Head of caudate nucleus (tissue), 42 donors: ENCODE measurements at places on chromosomes 16 and 17.

GRCh38 chr17:30235386-30236296, at the start of gene SLC6A4:
TSS of gene SLC6A4 (minus strand) at chr17:30235697. CDS start at chr17:30221958, 13,739 bp downstream.
- DNase-seq, result no peak

DNA sequence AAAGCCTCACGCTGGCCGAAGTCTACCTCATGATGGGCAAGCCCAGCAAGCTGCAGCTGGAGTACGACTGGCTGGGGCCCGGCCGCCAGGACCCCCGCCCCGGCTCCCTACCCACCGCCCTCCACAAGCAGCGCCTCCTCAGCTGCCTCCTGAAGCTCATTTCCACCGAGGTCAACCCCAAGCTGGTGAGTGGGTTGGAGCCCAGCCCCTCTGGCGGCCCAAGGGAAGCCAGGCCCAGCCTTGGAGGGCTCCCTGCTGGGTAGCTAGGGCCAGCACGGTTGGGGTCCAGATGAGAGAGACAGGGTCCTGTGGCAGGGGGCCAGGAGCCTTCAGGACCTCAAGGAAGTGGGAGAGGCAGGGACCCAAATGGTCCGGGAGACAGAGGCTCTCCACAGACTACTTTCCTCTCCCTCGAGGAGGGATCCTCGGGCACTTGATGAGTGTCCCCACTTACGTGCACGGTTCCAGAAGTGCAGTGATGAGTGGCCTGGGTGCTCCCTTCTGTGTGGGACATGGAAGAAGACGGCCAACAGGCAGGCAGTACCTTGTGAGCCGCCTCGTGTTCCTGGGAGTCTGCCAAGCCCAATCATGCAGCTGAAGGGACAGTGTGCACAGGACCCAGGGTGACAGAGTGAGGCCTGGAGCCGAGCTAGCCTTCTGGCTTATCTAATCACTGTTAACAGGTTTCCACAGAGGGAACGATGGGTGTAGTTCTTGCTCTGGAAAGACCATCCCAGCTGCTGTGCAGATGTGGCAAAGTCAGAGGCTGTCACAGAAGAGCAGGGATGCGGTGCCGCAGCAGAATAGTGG, 21.1 kb upstream of the JPT2 start:
- DNase-seq, result no peak

- no peak for DNase-seq
Measured at GRCh38 chr16:88455610-88456355, 2.7 kb downstream of the ZFPM1 start.

DNA sequence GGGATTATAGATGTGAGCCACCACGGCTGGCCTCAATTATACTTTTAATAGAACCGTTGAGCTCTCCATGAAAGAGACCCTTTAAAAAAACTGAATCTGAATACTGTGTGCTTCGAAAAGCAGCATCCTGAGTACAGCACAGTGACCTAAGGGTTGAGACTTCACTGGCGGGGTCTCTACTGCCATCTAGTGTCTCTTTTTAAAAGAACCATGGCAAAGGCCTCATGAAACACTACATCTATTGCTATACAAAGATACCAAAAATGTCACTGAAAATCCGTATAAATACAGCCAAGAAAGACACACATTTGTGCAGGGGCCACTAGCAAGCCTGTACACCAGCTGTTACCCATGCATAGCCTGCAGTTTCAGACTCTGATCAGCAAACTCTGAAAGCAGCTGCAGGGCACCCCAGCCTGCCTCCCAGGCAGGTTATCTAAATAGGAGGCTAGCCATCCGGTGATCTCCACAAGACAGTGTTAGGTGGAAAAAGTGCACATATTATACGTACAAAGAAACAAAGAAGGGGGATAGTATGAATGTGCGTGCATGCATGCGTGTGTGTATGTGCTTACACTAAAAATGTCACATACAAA, 35.3 kb downstream of the NPLOC4 start:
- DNase-seq, result peak; percentile 53

DNA sequence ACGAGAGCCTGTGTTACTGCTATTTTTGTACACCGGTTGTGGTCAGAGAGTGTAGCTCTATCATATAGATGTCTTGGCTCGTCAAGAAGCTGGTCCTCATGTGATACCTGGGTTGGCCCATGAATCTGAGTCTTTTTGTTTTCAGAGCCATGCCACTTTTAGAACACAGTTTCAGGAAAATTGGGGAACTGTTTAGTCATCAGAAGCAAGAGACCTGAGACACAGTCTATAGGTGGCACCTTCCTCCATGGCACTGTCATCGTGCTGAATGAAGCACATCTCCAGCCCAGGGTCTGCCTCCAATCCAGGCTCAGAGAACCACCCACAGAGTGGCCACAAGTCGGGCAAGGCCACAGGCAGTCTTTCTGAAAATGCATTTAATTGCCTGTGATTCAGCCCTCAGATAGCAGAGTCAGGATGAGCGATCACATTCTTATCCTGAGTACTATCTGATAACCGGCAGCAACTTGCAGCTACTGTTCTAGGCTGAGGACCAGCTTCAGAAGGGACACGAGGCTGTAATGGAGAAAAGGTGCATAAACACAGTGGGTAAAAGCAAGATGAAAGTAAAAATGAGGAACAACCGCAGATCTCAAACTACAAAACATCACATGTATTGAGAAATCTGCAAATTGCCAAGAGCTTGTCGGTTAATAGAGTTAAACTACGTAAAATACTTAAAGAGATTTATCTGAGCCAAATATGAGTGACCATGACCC, 14.2 kb upstream of the HAPSTR1 start:
- no peak for DNase-seq

DNA sequence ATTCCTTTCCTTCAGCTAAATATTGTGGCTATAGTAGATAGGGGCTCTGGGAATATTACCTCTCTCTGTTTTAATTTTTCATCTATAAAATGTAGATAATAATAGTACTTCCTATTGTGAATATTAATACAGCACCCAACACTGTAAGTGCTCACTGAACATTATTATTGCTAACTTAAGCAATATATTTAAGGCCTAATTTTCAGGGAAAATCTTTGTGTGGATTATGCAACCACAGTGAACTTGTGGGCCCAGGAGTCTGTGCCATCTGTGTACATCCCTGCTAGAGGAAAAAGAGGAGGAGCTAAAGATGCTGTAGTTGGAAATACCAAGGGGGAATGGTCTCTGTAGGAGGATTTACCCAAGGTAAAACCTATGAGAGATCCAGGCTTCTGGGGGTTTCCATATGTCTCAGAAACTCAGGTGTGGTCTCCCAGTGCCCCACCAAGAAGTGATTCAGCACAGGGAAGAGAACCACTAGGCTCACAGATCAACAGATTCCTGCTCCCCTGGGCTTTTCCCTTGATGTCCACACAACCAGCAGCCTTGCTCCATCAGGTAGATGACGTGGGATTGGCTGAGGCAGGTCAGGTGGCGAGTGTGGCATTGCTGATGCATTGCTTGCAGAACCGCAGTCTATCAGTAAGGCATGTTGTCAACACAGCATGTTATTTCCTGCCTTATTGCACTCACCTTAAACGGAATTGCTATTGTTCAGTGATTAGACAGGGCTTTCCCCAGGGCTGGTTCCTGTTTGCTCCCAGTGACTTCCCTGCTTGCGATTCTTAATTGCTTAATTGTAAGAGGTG, 1.6 kb upstream of the N4BP1 start:
- DNase-seq, result no peak

DNA sequence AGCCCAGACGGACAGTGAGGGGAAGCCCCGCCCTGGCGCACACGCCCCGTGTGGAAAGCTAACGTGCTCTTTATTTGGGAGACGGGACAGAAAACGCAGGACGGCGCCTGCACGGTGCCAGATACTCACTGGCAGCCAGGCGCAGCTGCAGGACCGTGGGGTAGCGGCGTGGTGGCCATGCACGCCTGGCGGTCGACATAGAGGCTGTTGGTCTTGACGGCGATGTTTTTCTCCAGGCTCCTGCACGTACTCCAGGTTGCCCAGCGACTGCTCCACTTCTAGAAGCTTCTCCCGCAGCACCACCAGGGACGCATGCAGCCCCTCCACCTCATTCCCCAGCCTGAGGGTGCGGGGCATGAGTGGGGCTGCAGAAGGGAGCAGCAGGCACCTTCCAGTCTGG, 5.1 kb upstream of the C1QTNF8 start:
- DNase-seq, result no peak

DNA sequence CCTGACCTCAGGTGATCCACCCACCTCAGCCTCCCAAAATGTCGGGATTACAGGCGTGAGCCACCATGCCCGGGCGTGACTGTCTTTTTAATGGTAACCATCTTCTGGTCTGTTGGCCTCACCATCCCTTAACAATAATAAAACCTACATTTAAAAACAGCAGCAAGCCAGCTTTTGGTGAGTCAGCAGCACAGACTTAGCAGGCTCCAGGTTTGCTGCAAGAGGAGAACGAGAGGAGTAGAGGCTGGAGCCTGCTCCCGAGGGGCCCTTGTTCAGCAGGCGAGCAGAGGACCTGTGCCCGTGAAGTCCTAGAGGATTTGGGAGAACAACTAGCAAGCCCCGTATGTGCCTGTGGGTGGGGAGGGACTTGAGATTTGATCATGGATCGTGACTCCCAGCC, 35.7 kb downstream of the MYH13 start:
- DNase-seq, result no peak

GRCh38 chr16:55021595-55022475, 91.2 kb downstream of the IRX5 start:
- DNase-seq, result no peak

- DNase-seq, result no peak
Measured at GRCh38 chr16:79645701-79646100, 45.2 kb upstream of the MAF start.

GRCh38 chr17:3798273-3799180, 2.5 kb downstream of the ITGAE start:
- no peak for DNase-seq

DNA sequence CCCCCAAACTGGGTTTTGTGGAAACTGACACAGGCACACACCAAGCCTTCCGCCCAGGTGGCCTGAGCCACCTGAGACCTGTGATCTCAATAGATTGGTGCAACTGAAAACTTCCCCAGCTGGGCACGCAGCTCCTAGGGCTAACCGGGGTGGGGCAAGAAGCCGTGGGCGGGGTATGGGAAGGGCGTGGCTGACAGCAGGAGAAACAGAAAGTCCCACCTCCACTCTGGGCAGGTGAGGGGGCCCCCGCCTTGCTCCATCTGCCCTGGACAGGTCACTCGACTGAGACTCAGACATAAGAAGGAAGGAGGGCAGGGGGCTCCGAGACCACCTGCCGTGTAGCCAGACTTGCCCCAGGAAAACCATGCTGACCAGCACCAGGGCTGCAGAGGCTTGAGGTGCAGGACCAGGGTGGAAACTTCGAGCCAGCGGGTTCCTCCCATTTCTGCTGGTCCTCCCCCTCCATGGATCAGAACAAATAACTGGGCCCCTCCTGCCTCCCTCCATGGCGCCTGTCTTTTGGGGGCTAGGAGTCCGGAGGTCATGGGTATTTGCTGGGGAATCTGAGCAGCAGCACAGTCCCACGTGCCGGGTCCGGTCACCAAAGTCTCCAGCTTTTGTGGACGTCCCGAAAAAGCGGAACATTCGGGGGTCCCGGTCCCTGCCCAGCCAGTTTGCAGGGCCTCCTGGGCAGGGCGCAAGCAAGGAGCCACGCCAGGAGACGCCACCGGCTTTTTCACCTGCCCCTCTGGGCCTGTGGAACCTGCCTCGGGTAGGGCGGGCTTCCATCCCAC, 1.3 kb downstream of the TIMP2 start:
- no peak for DNase-seq

DNA sequence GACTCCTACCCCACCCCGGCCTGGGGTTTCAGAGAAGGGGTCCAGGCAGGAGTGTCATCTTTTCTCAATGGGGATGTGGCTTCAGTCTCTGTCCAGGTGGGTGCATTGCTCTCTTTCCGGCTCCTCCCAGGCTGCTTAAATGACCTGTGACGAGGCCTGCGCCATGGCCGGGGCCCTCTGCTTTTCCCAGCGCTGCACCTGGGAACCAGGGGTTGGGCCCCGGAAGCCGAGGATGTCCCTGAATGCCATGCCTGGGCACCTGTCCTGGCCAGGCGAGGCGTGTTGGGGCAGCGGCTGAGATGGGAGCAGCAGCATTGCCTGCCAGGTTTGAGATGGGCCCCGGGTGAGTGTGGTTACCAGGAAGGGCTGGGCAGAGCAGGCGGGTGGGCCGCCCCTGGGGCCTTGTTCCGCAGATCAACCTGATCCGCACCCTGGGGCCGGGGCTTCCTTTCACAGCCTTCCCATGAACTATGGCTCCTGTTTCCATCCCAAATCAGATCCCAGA, 147.4 kb downstream of the SEC14L1 start:
- DNase-seq, result no peak

- no peak for DNase-seq
Measured at GRCh38 chr17:9520649-9521048, 55.0 kb downstream of the STX8 start.

- DNase-seq, result no peak
Measured at GRCh38 chr17:60599220-60599619, 773 bp upstream of the PPM1D start.

GRCh38 chr17:28553000-28553505, 629 bp upstream of the UNC119 start:
- no peak for DNase-seq

- no peak for DNase-seq
Measured at GRCh38 chr17:41848788-41849187, 11.2 kb downstream of the KLHL10 start.

GRCh38 chr16:20221208-20221607, 106.1 kb downstream of the GP2 start:
- no peak for DNase-seq

- DNase-seq, result no peak
Measured at GRCh38 chr17:63042256-63042812, 76.3 kb downstream of the TANC2 start.

GRCh38 chr17:49630113-49630900, 47.6 kb downstream of the SPOP start:
- DNase-seq, result no peak

DNA sequence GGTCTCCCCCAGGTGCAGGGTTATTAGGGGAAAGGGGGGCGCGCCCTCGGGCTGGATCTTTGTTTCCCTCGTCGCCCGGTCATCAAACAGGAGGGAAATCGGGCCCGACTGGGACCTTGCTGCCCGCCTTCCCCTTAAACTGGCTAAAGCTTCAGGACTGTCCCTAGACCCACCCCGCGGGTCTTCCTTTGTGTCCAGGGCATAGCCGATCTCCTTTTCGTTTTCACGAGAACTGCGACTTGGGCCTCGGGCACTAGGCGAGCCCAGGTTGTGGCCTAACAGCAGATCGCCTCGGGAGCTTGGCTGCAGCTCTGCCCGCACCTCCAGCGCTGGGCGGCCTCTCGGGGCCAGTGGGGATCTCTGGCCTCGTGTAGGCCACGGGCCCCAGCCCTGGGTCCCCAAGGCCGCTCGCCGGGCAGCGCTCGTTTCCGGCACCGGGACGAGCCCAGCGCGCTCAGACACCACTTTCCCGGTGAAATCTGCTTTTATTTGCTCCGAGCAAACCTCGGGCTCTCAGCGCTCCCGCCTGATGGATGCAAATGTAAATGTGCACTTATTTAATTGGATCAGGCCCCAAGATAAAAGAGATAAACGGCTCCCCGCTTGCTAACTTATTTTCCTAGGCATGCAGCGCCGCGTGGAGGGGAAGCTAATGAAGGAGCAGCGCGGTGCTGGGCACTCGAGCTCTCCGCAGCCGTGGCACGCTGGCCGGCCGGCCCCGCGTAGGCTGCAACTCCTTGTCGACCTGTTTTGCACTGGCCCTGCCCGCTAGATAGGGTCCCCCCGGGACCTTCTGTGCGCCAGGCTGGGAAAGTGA, 7.8 kb downstream of the IRX5 start:
- DNase-seq, result no peak
